ENCODE measurements at places on chromosomes 11 and 22.
A peak's percentile ranks its signal among the peaks of the same experiment; 100 is the strongest.

- no peak for DNase-seq
Measured at GRCh38 chr11:2666828-2667570, 32.8 kb downstream of the KCNQ1OT1 start.

DNA sequence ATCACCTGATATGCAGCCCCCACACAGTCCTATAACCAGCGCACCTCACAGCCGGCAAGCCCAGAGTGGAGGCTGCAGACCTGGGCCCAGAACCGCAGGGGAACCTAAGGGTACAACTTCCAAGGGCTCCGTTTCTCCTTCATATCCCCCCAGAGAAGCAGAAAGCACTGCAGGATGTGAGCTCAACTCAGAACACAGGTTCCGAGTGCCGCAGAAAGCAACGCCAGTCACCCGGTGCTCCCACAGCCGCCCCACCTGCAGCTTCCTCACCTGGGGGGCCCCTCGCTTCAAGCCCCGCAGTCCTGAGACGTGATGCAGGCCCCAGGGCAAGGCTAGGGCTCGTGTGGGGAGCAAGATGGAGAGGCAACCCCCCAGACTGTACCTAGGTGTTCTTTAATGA lies 2.5 kb downstream of the TSSK2 start:
- DNase-seq, result no peak

- DNase-seq, result peak; percentile 95
Measured at GRCh38 chr22:48923165-48923865, 904.4 kb downstream of the BRD1 start.

- peak; percentile 13 for DNase-seq
Measured at GRCh38 chr11:19818619-19819018, 106.0 kb downstream of the NAV2 start.

GRCh38 chr11:130327716-130328115 lies 13.0 kb upstream of the ZBTB44 start:
- DNase-seq, result no peak

DNA sequence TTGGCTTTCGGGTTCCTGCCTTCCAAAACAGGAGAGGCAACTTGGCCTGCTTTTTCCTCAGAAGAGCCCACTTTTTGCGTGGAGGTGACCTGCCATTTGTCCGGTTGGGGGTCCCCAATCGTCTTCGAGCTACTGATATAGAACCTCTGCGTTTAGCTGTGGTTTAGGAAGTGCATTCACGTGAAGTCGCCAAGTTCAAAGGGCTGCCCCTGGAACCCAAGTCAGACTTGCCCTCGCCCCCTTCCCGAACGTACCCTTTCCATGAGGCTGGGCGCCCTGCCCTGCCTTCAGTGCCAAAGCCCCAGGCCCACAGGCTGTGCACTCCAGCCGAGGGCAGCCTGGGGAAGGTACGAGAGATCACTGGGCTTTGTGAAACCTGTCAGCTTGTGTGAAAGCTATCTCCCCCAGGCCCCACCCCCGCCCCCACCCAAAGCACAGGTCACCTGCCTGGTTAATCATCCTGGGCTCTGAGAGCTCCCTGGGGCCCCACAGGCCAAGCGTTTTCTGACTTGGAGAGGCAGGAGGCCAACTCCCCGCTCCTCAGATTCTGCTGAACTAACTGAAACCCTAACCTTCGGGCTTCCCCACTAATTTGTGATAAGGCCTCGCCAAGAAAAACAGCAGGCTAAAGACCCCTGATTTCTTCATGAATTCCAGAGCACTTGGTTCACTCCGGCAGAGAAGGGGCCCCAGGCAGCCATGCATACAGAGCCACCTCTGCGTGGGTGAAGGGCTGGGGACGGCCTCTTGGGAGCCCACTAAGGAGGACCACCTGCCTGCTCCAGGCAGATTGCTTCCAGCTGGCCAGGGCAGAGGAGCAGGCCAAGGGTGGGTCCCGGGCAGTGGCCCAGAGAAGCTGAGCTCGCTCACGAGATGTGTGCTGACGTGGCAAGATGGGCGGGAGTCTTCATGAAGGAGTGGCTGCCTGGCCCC lies 25.8 kb upstream of the KCNQ1OT1 start:
- DNase-seq, result no peak
